ENCODE measurements at places on chromosomes 4 and X. TPM values are rescaled to one million over a fixed set of nuclear protein-coding genes. Genes with fewer than 3 reads are reported as not detected.

TNIP3 gene
- 0.28 TPM for total RNA-seq

DCLK2 gene
- total RNA-seq, result 5.8 TPM

KDM6A gene
- total RNA-seq, result 17.8 TPM

TCEAL6 gene
- not detected for total RNA-seq

SOWAHB gene
- not detected for total RNA-seq

EGF gene
- total RNA-seq, result 0.43 TPM

DDX53 gene
- total RNA-seq, result not detected

UGT2B28 gene
- total RNA-seq, result not detected

MND1 gene
- 3.1 TPM for total RNA-seq

GYG2 gene
- total RNA-seq, result 11.4 TPM

CTAG2 gene
- total RNA-seq, result not detected

MMRN1 gene
- 0.14 TPM for total RNA-seq

REPS2 gene
- 0.14 TPM for total RNA-seq

PLP1 gene
- 0.18 TPM for total RNA-seq

CCSER1 gene
- 0.14 TPM for total RNA-seq

PHEX gene
- total RNA-seq, result 0.46 TPM

PDCL2 gene
- total RNA-seq, result not detected

EPHA5 gene
- 19.0 TPM for total RNA-seq

MAOA gene
- 4.8 TPM for total RNA-seq

ARX gene
- total RNA-seq, result not detected

FAM184B gene
- total RNA-seq, result under 0.01 TPM

NAA11 gene
- not detected for total RNA-seq

LRCH2 gene
- total RNA-seq, result 14.2 TPM

NDNF gene
- 0.18 TPM for total RNA-seq

FAAH2 gene
- 0.28 TPM for total RNA-seq

MXRA5 gene
- total RNA-seq, result 21.1 TPM

APELA gene
- not detected for total RNA-seq

SLC34A2 gene
- not detected for total RNA-seq

P2RY4 gene
- 0.18 TPM for total RNA-seq

PAGE1 gene
- not detected for total RNA-seq

IL2 gene
- total RNA-seq, result not detected

DAPP1 gene
- 0.09 TPM for total RNA-seq

ADGRG2 gene
- under 0.01 TPM for total RNA-seq

PCDH11X gene
- not detected for total RNA-seq

TLR3 gene
- 2.0 TPM for total RNA-seq

ARHGEF38 gene
- not detected for total RNA-seq

PGAM4 gene
- not detected for total RNA-seq
